Activated naive CD8-positive, alpha-beta T cell treated with anti-CD3 and anti-CD28 coated beads, Interleukin-2, amount 50 U/mL, for 24 hours (primary cell): ENCODE measurements at places on chromosomes 5 and 9.

- DNase-seq, result no peak
Measured at GRCh38 chr9:124399968-124400940, 15.0 kb downstream of the PSMB7 start.

- DNase-seq, result peak; percentile 74
Measured at GRCh38 chr9:134455934-134456755, 129.9 kb downstream of the RXRA start.

DNA sequence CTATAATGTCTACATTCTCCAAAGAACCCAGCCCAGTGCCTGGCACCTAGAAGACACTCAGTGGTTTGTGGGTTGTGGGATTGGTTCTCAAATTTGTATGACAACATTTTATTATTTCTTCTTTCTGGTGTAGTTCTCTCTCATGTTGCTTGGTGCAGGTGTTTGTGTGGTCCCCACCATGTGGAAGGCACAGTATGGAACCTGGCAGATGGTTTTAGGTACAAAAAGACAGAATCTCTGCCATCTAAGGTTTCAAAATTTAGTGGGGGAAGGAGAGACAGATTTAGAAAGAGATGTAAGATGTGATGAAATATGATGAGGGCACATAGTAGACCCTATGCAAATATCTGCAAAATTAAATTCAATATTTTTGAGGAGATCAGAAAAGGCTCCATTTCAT lies 323.8 kb downstream of the CDK5RAP2 start:
- no peak for DNase-seq

GRCh38 chr9:21450733-21451394 lies 10.6 kb downstream of the IFNA1 start:
- DNase-seq, result no peak

- no peak for DNase-seq
Measured at GRCh38 chr5:53928641-53929040, 368.2 kb downstream of the NDUFS4 start.

DNA sequence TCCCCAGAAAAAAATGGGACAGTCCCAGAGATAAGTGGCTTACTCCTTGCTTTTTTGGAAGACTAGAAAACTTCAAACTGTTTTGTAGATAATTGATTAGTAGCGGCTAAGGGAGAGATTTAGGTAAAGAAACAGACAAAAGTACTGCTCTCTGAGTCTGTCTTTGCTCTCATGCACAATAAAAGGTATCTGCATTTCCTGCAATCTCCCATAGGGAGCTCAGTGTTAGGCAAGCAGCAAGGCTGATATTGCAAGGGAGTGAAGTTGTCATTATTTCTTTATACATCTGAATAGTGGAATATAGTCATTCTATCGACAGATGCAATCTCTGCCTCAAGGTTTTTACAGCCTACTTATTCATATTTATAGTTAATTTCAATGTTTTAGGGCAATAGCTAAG lies 54.9 kb upstream of the CAMK4 start:
- DNase-seq, result no peak

DNA sequence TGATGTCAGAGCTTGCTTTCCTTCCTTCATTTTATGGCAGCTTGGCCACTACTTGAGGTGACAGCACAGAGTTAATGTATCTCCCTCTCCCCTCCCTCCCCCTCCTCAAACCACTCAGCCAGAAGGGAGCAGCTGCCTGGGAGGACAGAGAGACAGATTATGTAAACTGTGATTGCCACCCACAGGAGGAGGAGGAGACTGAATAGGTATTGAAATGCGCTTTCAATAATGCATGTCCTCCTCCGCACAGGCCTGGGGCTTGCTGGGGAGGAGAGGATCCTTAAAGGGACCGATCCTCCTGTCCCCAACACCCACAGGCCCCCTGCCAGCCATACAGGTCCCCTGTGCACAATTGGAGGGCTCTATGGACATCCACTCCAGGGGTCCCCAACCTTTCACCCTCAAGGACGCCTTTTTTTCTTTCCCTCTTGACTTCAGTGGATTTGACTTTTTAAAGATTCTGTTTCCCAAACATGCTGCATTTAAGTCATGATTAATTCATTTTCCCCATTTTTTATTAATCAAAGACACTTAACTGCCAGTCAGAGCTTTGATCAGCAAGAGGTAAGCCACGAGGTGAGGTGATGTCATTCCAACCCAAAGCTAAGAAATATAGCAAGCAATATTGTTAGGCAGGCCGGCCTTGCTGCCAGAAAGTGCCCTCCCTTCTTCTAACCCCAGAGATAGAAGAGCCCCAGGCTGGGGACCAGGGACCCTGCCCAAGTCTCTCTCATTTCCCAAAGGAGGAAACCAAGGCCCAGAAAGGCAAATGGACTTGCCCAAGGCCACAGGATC lies 47.5 kb upstream of the CPLX2 start:
- DNase-seq, result no peak

DNA sequence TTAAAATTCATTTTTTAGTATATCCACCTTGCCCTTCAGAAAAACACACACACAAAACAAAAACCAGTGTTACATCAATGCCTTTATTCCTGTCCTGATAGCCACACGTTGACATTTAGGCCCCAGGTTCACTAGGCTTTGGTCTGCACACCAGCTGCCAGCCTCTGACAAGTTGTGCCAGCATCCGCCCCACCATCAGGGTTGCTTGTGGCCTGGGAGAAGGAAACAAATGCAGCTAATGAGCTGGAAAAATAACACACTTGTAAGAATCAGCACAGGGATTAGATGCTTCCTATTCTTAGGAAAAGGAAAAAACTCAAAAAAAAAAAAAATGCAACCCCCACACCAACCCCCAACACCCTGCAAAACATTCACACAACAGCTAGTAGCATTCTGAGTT lies 404.0 kb upstream of the GRIA1 start:
- DNase-seq, result no peak

DNA sequence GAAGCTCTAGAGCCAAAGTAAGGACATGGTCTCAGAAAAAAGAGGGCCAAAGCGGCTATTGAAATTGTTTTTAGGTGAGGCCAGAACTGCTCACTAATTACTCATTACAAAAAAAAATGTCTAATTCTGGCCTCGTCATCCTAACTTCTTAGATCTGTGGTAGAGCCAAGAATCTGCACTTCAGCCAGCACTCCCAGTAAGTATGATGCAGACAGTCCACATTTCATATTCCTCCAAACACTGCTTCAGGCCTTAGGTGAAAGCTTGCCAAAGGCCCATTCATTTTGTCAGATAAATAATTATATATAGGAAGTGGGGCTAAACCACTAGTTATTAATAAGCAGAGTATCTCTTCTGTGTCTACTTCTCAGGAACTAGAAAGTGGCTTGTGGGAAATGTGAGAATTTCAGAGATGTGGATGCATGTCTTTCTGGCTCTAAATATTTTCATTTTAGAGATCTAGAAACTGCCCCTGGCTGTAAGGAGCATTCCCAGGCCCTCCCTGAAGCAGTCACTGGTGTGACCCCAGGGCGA lies 554.0 kb downstream of the TLE4 start:
- no peak for DNase-seq

DNA sequence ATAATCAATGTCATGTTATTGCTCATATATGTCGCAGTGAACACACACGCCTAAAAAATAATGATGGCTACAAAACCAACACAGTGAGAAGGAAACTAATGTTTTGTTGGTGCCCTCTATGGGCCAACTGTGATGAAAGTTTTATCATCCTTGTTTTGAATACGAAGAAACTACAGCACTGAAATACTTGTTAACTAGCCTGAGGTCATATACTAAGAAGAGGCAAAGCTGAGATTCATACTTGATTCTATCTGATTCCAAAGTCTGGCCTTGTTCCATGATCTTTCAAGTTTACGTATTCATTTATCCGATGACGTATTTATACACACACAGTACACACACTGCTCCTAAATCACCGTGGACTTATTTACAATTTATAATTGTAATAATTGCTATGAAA lies 16.1 kb upstream of the DRD1 start:
- DNase-seq, result no peak

DNA sequence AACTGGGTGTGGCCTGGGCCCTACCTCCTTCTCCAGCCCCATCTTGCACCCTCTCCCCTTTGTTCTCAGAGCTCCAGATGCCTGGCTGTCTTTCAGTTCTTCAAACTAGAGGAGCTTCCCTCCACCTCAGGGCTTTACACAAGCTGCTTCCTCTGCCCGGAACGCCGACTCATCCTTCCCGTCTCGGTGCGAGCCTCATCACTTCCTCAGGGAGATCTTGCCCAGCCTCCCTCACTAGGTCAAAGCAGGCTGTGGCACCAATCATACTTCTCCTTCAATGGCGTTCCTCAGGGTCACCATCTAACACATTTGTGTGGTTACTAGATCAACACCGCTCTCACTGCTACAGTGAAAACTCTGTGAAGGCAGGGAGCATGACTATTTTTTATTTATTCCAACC lies 56.2 kb upstream of the ZSWIM6 start:
- DNase-seq, result peak; percentile 36

DNA sequence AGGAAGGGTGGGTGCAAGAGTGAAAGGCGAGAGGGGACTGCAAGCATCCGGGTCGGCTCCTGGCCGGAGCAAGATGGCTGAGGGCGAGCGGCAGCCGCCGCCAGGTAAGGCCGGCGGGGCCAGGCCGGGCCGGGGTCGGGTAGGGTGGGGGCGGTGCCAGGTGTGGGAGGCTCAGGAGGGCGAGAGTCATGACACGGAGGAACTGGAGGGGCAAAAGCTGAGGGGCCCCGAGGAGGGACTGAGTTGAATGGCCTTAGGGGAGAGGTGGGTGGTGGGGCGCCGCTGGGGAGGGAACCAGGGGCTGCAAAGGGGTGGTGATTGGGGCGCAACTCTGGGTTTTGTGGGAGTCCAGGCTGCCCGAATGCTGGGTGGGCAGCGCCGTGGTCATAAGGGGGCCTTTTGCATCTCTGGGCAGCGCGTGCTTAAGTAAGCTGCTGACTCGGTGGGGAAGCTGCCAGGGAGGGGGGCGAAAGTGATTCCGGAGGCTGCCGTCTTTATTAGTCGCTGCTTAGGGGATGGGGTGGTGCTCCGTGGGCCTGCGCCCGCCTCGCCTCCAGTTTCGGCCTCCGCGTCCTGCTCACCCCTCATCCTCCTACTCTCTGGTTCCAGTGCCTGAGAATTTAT lies 425 bp downstream of the PTPA start:
- DNase-seq, result peak; percentile 44

DNA sequence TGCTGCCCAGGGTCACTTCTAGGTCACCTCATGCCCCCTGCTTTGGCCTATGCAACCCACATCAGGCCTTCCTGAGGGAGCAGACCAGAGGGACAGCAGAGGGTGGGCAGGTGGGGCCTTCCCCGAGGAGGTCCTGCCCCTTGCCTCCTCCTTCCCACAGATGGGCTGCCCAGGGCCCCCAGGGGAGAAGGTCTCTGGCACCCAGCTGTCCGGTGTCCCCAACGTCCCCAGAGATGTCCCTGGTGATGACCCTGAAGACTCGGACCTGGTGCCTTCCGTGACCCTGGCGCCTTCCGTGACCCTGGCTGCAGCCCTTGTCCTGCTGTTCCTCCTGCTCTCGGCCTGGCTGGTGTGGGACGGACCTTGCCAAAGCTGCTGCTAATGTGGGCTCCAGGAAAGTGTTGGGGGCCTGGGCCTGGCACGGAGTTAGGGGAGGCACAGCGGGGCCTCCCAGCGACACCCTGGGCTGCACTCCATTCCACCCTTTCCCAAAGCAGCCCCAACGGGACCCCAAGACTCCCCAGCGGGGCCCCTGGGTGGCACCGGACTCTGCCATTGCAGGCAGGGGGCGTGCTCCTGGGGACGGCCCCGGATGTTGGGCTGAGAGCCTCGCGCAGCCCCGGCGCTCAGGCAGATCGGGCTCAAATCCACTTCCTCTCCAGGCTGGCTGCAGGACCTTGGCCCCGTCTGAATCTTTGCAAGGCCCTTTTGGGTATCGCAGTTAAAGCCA lies 6.8 kb upstream of the SLC2A6 start:
- DNase-seq, result peak; percentile 28

- DNase-seq, result peak; percentile 67
Measured at GRCh38 chr9:123996731-123997421, 14.7 kb upstream of the LHX2 start.

GRCh38 chr9:126614455-126615244 lies 922 bp downstream of the LMX1B start:
- DNase-seq, result no peak

DNA sequence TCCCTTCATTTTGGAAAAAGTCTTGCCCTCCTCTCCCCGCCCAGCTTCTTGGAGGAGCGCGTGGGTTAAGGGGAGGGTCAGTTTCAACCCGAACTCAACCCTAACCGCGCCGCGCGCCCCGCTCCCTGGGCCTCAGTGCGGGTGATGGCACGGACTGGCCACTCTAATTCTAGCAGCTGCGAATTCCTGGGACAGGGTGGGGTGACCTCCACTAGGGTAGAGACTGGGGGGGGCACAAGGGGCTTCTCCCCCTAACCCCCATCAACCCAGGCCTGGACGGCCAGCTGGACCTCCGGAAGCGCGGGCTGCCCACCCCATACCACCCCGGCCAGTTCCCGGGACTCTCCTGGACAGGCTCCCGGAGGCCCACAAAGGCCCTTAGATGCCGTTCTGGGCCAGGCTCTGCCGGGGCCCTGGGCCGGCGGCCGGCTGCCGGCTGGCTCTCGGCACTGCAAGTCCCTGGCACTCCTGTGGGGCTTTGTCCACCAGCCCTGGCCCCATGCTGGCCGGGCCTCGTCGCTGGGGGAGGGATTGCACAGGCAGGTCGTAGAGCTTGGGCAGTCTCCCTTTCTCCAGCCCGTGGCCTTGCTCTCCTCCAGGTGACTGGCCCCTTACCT lies 7.2 kb upstream of the PSD2 start:
- no peak for DNase-seq
